ENCODE measurements at places on chromosomes 16 and 17.

DNA sequence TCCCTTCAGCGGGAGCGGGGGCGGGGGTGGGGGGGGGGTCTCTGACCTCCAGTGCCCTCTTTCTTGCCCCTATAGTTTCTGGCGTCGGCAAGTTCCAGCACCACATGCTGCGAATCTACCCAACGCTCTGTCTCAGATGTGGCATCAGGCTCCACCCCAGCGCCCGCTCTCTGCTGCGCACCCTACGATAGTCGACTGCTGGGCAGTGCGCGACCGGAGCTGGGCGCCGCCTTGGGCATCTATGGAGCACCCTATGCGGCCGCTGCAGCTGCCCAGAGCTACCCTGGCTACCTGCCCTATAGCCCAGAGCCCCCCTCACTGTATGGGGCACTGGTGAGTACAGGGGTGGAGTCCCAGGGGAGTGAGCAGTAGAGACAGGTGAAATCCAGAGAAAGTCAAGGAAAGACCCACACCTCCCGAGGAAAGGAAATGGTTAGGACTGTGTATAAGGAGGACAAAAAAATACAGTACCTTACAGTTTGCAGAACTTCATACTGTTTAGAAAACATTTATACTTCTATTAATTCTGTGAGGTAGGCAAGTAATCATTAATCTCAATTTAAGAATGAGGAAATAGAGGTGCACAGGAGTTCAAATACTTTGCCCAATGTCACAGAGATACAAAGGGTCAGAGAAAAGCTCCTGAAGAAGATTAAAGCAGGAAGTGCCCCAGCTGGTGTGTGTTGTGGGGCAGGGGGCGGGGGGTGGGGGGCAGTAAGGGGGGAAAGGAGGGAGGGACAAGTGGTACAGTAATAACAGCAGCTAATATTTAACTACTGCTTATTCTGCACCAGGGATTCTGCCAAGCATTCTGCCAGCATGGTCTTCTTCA is 2.5 kb downstream of the IRX6 start:
- DNase-seq: no peak

DNA sequence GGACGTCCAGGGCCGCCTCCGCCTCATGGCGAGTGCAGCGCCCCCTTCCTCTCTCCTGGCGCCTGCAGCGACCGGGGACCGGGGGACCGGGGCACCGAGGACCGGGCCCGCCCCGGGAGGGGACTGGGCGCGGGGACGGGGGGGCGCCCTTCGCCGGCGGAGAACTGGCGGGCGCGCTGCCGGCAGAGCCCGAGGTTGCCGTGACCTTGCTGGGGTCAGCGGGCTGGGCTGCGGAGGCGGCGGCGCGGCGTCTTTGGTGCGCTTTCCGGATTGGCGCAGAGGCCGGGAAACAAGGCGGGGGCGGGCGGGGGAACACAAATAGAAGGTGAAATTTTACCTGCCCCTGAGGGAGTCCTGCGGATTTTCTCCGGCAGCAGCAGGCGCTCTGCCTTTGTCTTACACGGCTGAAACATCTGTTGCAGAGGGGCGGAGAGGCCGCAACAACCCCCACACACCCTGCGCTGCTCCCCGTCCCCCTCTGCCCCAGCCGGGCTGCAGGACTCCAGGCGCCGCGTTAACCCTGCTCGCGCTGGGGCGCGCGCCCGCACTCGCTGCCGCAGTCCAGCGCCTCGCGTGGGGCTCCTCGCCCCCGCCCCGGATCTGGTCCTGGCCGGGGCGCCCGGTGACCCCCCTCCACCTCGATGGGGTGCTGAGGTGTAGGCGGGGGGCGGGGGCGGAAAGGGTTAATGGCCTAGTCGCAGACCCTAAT is 53.5 kb downstream of the SREBF1 start:
- DNase-seq: peak; percentile 32

DNA sequence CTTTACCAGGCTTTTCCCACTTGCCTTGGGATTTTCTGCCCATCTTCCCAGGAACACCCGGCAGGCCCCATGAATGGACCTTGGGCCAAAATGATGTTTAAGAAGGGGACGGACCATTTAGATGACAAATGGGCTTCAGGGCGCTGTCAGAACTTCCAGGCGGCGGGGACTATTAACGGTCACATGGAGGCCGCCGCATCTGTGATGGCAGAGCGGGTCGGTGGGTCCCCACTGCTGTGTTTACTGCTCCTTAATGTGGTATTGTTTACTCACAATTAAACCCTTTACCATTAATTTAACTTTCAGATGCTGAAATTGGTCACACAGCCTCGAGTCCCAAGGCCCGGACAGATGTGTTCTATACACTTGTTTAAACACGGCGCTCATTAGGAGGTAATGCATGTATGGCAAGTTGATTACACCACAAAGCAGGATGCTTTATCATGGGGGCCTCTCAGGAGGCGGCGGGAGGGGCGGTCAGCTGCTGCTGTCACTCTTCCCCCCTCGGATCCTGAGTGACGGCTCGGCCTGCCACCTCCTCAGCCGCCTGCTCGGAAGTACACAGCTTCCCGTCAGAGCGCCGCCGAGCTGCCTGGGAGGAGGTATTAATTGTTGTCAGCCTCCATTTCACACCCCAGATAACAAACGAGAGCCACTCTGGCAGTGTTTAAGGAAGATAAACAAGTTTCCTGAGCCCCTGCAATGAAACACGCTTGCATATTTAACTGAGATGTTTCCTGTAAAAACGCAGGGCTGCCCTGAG is 83.9 kb upstream of the IRX3 start:
- DNase-seq: no peak

GRCh38 chr17:18008496-18009268 is 30.3 kb downstream of the ATPAF2 start:
- no peak for DNase-seq

DNA sequence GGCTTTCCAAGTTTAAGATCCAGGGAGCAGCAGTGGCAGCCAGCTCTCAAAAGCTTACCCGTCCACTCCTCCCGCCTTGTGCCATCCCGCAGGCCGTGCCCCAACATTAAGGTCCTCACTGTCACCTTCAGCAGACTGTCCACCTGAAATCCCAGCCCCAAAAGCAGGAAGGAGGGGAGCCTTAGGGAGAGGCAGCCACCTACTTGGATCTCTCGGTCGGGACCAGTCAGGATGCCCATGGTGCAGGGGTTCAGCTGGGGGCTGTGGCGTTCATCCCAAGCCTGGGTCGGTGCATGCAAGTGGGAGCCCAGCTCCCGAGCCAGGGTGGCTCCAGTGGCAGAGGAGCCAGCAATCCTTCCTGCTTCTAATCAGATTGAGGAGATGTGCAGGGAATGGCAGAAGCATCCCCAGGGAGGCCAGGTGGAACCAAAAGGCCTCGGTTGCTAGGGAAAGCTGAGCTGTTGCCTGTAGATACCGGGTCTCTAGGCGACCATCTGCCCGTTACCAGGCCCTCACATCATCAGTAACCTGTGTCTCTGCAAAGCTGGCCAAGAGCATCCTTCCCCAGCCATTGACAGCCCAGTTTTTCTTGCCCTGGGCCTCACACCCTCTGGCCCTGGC is 24.6 kb downstream of the CNGB1 start:
- DNase-seq: no peak

GRCh38 chr17:77343031-77343800 is 202.4 kb downstream of the SEC14L1 start:
- DNase-seq: no peak

DNA sequence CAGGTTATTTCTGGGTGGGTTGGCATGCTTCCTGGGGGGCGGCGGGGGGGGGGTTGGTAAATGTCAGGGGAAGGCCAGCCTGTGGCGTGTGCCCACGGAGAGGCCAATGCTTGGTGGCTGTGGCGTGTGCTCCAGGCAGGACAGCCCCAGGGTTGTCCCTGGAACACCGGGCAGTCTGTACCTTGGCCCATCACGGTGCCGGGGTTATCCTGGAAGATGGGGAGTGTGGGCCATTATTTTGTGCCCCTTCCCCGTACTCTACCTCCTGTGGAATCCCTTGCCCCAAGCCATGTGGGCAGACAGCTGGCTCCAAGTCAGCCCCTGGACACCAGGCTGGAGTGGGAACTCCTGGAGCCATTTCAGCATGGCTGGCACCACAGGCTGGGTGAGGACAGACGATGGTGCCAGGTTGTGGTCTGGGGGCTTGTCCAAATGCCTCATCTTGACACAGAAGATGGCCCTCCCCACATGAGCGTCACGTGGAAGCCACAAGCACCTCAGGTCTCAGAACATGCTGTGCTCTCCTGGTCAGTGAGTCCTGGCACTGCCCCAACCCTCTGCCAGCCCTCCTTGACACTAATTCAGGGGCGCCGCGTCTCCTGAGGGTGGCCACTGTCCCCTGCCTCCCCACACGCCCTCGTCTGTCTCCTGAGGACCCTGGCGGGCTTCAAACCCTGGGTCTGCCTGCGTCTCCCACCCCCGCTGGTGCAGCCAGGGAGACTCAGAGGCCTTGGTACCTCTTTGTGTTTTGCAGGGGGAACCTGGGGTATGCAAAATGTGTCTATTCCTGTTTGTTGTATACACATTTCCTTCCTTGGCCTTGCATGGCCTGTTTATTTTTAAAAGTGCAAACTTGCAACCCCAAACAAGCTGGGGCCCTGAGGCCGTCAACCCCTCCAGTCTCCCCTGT is 4.3 kb downstream of the SLC16A3 start:
- DNase-seq: no peak

DNA sequence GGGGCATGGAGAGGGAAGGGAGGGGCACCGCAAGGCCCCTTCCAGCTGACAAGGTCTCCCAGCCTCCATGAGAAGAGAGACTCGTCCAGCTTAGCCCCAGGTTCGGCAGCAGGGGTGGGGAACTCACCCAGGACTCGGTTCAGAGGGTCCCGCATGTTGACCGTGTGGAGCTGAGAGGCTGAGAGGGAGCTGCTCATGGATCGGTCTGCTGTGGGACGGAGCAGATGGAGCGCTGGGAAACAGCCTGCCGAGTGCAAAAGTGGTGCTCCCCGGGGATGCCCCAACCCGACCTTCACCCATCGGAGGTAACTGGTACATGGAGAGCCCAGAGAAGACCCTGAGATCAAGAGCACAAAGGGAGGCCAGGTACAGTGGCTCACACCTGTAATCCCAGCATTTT is 4.9 kb downstream of the CSF3 start:
- no peak for DNase-seq

DNA sequence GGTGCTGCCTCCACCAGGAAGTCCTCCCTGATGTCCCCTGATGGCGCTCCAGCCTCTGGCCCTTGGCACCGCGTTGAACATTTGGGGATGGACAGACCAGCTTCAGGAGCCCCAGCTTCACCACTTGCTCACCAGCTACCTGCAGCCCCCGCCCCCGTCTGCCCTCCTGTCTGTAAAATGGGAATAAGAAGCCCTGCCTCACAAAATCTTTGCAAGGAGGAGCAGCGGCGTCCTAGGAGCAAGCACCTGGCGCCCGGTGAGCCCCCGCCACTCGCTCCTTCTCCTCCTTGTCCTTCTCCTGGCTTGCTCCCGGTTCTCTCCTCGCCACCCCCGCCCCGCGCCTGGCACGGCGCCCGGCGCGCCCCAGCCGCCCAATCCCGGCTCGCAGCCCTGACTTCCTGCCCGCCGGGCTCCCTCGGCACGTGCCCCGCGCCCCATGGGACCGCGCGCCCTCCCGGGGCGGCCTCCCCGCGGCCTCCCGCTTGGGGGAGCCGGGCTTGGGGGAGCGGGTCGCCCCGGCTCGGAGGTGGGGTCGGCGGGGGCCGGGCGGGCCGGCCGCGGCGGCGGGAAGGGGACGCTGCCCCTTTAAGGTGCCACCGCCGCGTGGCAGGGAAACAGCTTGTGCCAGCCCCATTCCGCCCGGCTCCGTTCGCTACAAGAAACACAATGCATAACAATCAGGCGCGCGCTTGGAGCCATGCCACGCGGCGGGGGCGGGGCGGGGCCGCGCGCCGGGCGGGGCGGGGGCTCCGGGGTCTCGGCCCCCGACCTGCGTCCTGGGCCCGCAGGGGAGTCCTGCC is 9.1 kb upstream of the PPP1R1B start:
- DNase-seq: no peak

DNA sequence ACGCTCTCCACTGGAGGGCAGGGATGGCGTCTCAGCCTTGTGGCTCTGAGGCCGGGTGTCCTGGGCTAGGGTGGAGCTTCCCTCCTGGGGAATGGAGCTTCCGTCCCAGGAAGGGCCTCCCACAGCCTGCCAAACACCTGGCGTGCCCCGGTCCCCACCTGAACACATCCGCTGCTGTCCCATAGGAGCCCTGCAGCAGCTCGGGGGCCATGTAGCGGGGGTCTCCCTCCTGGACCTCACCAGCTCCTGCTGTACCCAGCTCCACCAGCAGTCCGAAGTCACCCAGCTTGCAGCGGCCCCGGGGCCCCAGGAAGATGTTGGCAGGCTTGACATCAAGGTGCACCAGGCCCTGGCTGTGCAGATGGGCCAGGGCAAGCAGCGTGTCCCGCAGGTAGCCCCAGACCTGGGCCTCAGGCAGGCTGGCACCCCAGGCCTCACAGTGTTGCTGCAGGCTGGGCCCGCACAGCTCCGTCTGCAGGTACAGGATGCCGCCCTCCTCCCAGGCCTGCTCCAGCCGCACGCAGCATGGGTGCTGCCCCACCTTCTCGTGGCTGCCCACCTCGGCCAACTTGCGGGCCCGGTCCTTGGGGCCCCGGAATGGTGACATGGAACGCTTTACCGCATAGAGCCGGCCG is 5.0 kb downstream of the PKMYT1 start:
- DNase-seq: no peak

GRCh38 chr16:56357765-56358322 is 67.5 kb downstream of the AMFR start:
- DNase-seq: no peak

- DNase-seq: no peak
Observed at GRCh38 chr16:13913374-13914292, 6.3 kb upstream of the ERCC4 start.
